ENCODE measurements at places on chromosomes 11 and 22.

DNA sequence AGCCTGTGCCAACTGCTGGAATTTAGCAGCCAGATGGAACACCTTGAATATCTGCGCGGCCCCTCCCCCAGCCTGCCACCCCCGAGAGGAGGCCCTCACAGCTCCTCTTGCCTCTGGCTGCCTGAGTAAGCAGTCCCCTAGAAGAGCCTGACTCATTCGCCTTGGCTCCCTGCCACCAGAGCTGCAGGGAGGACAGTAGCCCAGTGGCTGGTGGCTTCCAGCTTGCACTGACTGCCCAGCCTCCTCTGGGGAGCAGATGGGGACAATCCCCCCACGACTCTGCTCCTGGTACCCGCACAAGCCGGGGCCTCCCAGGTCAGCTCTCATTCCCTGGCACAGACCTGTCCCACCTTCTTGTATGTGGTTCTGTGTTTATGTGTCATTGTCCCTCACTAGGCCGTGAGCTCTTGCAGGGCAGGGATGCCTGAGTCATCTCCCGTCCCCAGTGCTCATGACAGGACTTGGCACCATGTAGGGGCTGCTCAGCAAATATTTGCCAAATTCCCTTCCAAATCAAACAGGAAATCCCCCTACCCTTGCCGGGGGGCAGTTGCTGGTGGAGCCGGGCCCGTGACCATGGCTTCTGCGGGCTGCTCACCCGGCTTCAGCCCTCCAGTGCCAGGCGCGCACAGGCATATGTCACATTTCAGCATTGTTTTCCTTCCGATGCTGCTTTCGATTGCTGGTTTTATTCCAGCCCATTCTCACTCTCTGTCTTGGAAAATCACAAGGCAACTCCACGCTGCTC is 43.6 kb downstream of the CACNG2 start:
- DNase-seq: no peak
- no peak overlapping the region for H3K4me3 ChIP-seq
- no peaks in the 10 kb centered on the region for H3K36me3 ChIP-seq
- no peaks in the 10 kb centered on the region for H3K4me1 ChIP-seq
- no peak overlapping the region for H3K27ac ChIP-seq

GRCh38 chr11:124479561-124479960 is 34.1 kb upstream of the OR8B8 start:
- no peak overlapping the region for H3K27ac ChIP-seq
- no peaks in the 10 kb centered on the region for H3K36me3 ChIP-seq
- no peaks in the 10 kb centered on the region for H3K4me1 ChIP-seq
- H3K27me3 ChIP-seq: peaks cover 11% of the 10 kb centered on the region

DNA sequence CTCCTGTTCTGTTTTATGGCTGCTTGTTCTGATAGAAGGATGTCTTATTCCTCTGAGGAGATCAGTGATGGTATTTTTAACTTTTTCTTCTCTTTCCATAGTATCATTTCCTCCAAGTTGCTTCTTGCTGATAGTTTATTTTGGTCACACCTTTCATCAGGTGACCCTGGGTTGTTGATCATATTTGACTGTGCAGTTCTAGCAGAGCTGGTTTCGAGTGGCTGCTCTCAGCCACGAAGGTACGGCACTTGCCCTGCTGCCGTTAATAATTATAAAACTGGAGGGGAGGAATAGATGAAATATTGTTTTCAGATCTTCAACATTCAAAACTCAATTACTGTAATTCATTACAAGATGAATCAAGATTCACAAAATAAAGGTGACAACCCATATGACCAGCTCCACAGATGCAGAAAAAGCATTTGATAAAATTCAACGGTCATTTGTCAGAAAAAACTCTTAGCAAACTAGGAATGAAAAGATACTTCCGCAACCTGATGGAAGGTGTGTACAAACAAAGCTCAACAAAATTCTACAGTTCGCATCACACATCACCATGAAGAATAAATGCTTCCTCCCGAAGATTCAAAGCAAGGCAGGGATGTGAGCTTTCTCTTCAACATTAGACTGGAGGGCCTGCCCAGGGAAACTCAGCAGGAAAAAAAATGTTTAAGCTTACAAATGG is 59.2 kb upstream of the RTL6 start:
- peaks cover 5% of the 10 kb centered on the region for H3K27me3 ChIP-seq
- H3K27ac ChIP-seq: no peak overlapping the region
- no peaks in the 10 kb centered on the region for H3K4me1 ChIP-seq
- no peak for DNase-seq
- H3K36me3 ChIP-seq: no peaks in the 10 kb centered on the region

DNA sequence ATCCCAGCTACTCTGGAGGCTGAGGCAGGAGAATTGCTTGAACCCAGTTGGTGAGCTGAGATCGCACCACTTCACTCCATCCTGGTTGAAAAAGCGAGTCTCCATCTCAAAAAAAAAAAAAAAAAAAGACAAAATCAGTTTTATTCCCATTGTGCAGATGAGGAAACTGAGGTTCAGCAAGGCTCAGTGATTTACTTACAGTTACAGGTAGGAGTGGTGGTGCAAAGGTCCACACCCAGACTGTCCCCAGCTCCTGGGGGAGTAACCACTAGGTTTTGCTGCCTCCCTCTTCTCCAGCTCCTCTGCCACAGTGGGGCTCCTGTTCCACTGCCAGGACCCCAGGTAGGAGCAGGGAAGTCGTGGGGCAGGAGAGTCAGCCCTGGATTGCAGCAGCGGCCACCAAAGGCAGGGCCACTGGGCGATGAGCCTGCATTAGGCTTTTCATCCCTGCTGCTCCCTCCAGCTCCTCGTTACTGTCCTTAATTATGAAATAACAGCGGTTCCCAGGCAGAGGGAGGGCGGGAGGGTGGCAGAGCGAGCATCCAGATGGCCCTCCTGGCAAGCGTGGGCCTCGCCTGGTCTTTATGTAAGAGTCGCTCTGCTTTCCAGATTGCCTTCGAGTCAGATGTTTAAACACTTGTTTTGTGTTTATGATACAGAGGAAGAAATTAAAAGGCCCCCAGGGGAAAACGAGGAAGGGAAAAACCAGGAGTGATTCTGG is 15.5 kb upstream of the RASD2 start:
- H3K27me3 ChIP-seq: no peaks in the 10 kb centered on the region
- no peaks in the 10 kb centered on the region for H3K36me3 ChIP-seq
- no peak overlapping the region for H3K27ac ChIP-seq
- DNase-seq: no peak

GRCh38 chr22:22764085-22764484 is 119.7 kb downstream of the GGTLC2 start:
- H3K36me3 ChIP-seq: no peaks in the 10 kb centered on the region
- no peak overlapping the region for H3K4me3 ChIP-seq
- no peak overlapping the region for H3K27ac ChIP-seq
- H3K4me1 ChIP-seq: peaks cover 32% of the 10 kb centered on the region
- no peaks in the 10 kb centered on the region for H3K27me3 ChIP-seq

GRCh38 chr11:92246630-92247029 is 22.0 kb downstream of the FAT3 start:
- H3K27me3 ChIP-seq: no peaks in the 10 kb centered on the region
- DNase-seq: no peak
- no peak overlapping the region for H3K4me3 ChIP-seq
- H3K4me1 ChIP-seq: no peaks in the 10 kb centered on the region
- H3K27ac ChIP-seq: no peak overlapping the region

GRCh38 chr11:112394304-112394703 is 133.6 kb upstream of the PLET1 start:
- no peaks in the 10 kb centered on the region for H3K36me3 ChIP-seq
- DNase-seq: no peak
- H3K4me3 ChIP-seq: no peak overlapping the region
- H3K27me3 ChIP-seq: no peaks in the 10 kb centered on the region
- no peaks in the 10 kb centered on the region for H3K4me1 ChIP-seq
- no peak overlapping the region for H3K27ac ChIP-seq

DNA sequence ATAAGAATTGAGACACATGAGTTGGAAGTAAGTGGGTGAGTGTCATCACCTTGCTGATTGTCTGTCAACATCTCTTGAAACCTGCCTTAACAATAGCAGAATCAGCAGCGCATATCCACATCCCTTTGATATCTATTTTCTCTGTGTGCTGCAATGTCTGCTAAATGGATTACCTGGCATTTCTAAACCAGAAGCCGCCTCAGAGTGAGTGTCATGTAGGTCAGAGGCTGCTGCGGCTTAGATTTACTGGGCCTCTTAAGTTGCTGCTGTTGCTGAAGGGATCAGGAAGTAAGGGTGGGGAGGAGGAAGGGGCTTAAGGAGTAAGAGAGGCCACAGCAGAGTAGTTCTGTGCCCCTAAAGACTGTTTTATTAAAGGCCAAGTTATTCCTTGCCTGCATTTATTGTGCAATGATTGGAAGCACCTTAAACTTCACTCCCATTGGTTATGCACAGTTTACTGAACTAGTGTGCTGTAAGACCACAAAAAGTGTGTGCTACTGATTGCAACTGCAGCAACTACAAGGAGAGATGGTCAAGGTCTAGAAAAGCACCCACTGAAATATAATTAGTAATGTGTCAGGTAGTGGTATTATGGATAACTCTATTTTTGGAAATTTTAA is 29.8 kb upstream of the TMEM41B start:
- H3K4me3 ChIP-seq: no peak overlapping the region
- no peak for DNase-seq
- no peaks in the 10 kb centered on the region for H3K36me3 ChIP-seq
- no peaks in the 10 kb centered on the region for H3K27me3 ChIP-seq
- H3K27ac ChIP-seq: no peak overlapping the region

GRCh38 chr11:111819829-111820237 is 51.5 kb downstream of the ALG9 start:
- no peak overlapping the region for H3K4me3 ChIP-seq
- peaks cover 11% of the 10 kb centered on the region for H3K36me3 ChIP-seq
- no peak overlapping the region for H3K27ac ChIP-seq
- DNase-seq: no peak
- no peaks in the 10 kb centered on the region for H3K4me1 ChIP-seq
- H3K27me3 ChIP-seq: no peaks in the 10 kb centered on the region

- H3K4me1 ChIP-seq: no peaks in the 10 kb centered on the region
- no peak overlapping the region for H3K4me3 ChIP-seq
- DNase-seq: no peak
- H3K27me3 ChIP-seq: no peaks in the 10 kb centered on the region
- no peak overlapping the region for H3K27ac ChIP-seq
- no peaks in the 10 kb centered on the region for H3K36me3 ChIP-seq
Measured at GRCh38 chr22:35587447-35587870, 29.7 kb downstream of the MB start.

GRCh38 chr22:36337365-36338130 is 50.2 kb downstream of the MYH9 start:
- no peak for DNase-seq
- peaks cover 97% of the 10 kb centered on the region for H3K36me3 ChIP-seq
- no peaks in the 10 kb centered on the region for H3K27me3 ChIP-seq

GRCh38 chr11:61021661-61022212 is 50.3 kb downstream of the CD6 start:
- peaks cover 85% of the 10 kb centered on the region for H3K4me1 ChIP-seq
- no peaks in the 10 kb centered on the region for H3K27me3 ChIP-seq
- peaks cover 40% of the 10 kb centered on the region for H3K36me3 ChIP-seq
- peak overlapping the region; percentile 21 for H3K4me3 ChIP-seq
- peak overlapping the region; percentile 88 for H3K27ac ChIP-seq

- H3K4me1 ChIP-seq: peaks cover 80% of the 10 kb centered on the region
- no peak for DNase-seq
- peaks cover 3% of the 10 kb centered on the region for H3K36me3 ChIP-seq
- H3K27me3 ChIP-seq: no peaks in the 10 kb centered on the region
- peak overlapping the region; percentile 91 for H3K4me3 ChIP-seq
- H3K27ac ChIP-seq: peak overlapping the region; percentile 82
Measured at GRCh38 chr11:64229744-64230170, 591 bp upstream of the DNAJC4 start.

DNA sequence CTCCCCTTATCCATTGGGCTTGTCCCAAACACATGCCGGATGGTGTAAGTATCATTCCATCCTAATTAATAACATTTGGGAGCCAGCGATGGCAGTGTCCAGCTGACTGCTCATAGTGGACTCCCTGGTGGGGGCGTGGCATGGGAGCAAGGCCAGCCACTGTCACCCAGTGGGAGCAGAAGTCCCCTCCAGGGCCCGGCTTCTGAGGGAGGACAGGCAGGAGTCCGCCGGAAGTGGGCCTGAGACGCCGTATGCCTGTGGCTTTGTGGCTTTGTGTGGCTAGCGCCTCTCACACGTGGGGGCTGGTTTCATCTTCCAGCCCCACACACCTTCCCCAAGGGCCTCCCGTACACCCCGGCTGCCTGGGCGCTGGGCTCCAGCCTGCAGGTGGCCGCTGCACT is 124.5 kb downstream of the KCNQ1 start:
- H3K4me1 ChIP-seq: no peaks in the 10 kb centered on the region
- peaks cover 8% of the 10 kb centered on the region for H3K36me3 ChIP-seq
- no peak overlapping the region for H3K27ac ChIP-seq
- no peak overlapping the region for H3K4me3 ChIP-seq
- no peak for DNase-seq

- no peak overlapping the region for H3K27ac ChIP-seq
- peaks cover 57% of the 10 kb centered on the region for H3K4me1 ChIP-seq
- H3K36me3 ChIP-seq: peaks cover 58% of the 10 kb centered on the region
- H3K27me3 ChIP-seq: no peaks in the 10 kb centered on the region
Measured at GRCh38 chr11:118212131-118212725, 12.6 kb downstream of the JAML start.

GRCh38 chr22:31743871-31744270 is 6.1 kb downstream of the PRR14L start:
- peaks cover 25% of the 10 kb centered on the region for H3K36me3 ChIP-seq
- H3K4me1 ChIP-seq: peaks cover 12% of the 10 kb centered on the region
- no peak overlapping the region for H3K27ac ChIP-seq
- H3K4me3 ChIP-seq: no peak overlapping the region

DNA sequence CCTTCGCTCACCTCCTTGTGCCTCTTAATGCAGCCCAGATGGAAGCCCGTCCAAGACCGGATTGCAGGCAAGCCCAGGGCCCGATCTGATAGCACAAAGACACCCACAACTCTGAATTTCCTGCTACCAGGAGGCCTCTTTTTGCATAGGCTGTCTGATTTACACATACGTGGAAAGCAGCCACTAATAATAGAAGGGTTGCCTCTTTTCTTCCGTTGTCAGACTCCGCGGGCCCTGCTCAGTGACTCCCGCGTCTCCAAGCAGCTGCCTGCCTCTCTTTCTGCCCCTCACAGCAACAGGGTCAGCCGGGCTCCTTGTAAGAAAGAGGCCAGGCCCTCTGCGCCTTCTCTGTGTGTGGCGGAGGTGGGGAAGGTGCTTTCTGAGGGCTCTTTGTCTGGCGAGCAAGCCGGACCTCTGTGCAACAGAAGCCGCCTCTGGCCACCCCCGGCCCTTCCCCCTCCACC is 26.7 kb downstream of the FLI1 start:
- H3K27me3 ChIP-seq: no peaks in the 10 kb centered on the region
- H3K4me3 ChIP-seq: peak overlapping the region; percentile 37
- peak; percentile 58 for DNase-seq

- peak overlapping the region; percentile 95 for H3K4me3 ChIP-seq
- peak; percentile 5 for DNase-seq
Measured at GRCh38 chr11:68904248-68904847, 657 bp downstream of the IGHMBP2 start.

GRCh38 chr11:32417806-32418205 is 17.5 kb downstream of the WT1 start:
- no peak overlapping the region for H3K4me3 ChIP-seq
- DNase-seq: no peak
- H3K27ac ChIP-seq: no peak overlapping the region
- no peaks in the 10 kb centered on the region for H3K36me3 ChIP-seq
- H3K4me1 ChIP-seq: peaks cover 18% of the 10 kb centered on the region

Data from CD4-positive, alpha-beta T cell (primary cell).